Left lung (tissue), 14 donors: ENCODE measurements at places on chromosomes 13 and 19. TPM values are rescaled to one million over a fixed set of nuclear protein-coding genes. Genes with fewer than 3 reads are reported as not detected.

PRODH2 gene
- not detected for total RNA-seq

DNA sequence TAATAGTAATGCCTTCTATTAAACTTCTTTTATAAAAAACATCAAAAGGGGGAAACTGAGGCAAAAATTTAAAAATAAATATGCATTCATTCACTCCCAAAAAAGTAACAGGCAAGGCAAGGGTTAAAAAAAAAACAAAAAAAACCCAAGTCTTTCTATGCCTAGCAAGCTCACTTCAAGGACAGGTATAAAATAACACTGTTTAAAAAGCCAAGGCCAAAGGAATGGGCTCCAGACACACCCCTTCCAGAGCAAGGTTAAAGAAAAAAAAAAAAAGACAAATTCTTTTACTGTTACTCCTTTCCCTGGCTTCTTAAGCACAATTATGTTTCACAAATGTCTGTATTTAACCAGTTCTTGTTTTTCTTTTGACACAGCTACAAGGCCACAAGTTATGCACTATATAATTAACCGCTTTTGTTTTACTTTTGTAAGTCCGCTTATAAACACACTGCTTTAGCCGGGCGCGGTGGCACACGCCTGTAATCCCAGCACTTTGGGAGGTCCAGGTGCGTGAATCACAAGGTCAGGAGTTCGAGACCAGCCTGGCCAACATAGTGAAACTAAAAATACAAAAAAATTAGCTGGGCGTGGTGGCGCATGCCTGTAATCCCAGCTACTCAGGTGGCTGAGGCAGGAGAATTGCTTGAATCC, 3.6 kb downstream of the SIGLEC11 start:
- H3K27me3 ChIP-seq: no peaks in the 10 kb centered on the region
- H3K27ac ChIP-seq: no peak overlapping the region
- DNase-seq: no peak
- H3K36me3 ChIP-seq: no peaks in the 10 kb centered on the region
- peaks cover 44% of the 10 kb centered on the region for H3K4me1 ChIP-seq

- H3K27me3 ChIP-seq: no peaks in the 10 kb centered on the region
- peak within 1 kb of the TSS; percentile 65 for H3K4me3 ChIP-seq
- H3K36me3 ChIP-seq: no peaks in the 10 kb centered on the region
- no peaks in the 10 kb centered on the region for H3K4me1 ChIP-seq
Measured at GRCh38 chr19:51368366-51369282, at the start of gene CLDND2. Gene CLDND2, minus strand, starts transcription at chr19:51369003. Its CDS starts 426 bp downstream, at chr19:51368577.

WDR83 gene
- total RNA-seq: 9.0 TPM

GRCh38 chr19:532561-533363, 1.2 kb downstream of the CDC34 start:
- peak overlapping the region; percentile 97 for H3K4me3 ChIP-seq
- H3K27me3 ChIP-seq: no peaks in the 10 kb centered on the region
- no peaks in the 10 kb centered on the region for H3K36me3 ChIP-seq
- peak overlapping the region; percentile 78 for H3K27ac ChIP-seq
- H3K4me1 ChIP-seq: peaks cover 34% of the 10 kb centered on the region
- DNase-seq: peak; percentile 74
